ENCODE measurements at places on chromosomes 1 and 21. TPM values are rescaled to one million over a fixed set of nuclear protein-coding genes. Genes with fewer than 3 reads are reported as not detected.

GRCh38 chr1:1033731-1034438 is 14.0 kb downstream of the AGRN start:
- no peak for DNase-seq

Gene TRIM58
- total RNA-seq = 0.99 TPM

Gene CD1D
- total RNA-seq = 1.8 TPM

DNA sequence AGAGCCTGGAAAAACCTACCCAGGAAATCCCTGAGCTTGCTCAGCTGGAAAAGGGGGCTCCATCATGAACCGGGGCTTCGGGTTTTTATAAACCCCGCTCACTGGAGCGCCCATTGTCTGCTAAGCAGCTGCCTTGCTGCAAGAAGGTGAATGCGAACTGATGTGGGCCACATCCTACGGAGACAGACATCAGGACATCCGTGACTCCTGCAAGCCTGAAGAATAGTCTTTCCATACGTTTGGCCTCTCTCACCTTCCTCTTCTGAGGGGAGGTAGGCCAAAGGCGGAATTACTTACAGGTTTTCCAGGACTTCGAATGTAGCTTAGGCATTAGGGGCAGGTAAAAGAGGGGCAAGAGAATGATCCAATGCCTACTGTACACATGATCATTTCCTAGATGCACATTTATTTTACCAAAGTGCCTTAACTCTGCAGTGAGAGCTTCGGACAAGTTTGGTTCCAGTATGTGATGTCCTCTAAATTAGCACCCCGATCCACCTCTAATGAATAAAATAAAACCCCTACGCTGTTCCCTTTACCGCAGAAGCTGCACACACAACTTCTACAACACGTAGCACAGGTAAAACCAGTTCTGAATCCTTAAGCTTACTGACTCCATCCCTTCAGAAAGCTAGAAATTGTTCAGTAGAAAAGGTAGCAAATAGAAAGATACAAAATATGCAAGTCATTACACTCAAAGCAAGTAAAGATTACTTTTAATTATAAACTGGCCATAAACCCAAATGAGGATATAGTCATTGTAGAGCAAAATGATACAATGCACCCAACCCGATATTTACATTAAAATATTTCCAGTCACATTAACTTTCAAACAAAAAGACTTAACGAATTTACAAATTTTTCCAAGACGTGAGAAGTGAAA is 866 bp upstream of the SORT1 start:
- no peak for DNase-seq

Gene FCGR3A
- total RNA-seq = 5.2 TPM

Gene OPRD1
- 0.66 TPM for total RNA-seq

- DNase-seq = no peak
Observed at GRCh38 chr1:61461406-61462384, 263.2 kb downstream of the TM2D1 start.

Gene DRAXIN
- not detected for total RNA-seq

- no peak for DNase-seq
Observed at GRCh38 chr1:225914391-225914790, 9.7 kb downstream of the PYCR2 start.

Gene NT5C1A
- total RNA-seq = 3.1 TPM

DNA sequence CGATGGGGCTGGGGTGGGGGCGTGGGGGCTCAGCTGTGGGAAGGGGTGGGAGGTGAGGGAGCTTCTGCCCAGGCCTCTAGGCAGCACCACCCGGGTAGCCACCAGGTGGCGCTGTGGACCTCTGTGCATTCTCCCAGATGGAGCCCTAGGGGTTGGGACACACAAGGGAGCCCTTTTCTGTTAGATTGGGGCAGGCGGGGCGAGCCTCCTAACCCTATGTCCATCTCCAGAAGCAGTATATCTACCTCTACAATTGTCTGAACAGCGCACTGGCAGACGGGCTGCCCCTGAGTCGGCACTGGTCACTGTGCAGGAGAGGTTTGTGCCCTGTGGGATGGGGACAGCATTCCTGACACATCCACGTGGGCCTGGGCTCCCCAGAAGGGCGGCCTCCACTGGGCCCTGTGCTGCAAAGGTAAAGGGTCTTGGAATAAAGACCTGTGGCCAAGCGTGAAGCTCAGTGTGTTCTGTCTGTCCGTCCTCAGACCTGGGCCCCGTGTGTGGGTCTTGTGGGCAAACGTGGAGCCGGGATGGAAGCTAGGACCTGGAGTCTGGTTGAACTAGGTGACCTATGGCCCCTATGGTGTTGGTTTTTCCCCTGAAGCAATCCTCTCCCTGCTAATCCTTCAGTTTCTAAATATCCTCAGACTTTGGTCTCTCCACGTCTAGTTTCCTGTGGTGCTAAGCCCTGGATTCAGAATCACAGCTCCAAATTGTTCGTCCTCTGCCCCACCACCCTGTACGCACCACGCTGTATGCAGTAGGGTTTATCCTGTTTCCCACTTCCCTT is 4.4 kb upstream of the LGR6 start:
- DNase-seq = peak; percentile 79

Gene KRTAP13-2
- total RNA-seq = not detected

- no peak for DNase-seq
Observed at GRCh38 chr1:189374816-189375215, 1102.8 kb downstream of the BRINP3 start.

- no peak for DNase-seq
Observed at GRCh38 chr1:225430301-225430700, 2.5 kb upstream of the LBR start.

DNA sequence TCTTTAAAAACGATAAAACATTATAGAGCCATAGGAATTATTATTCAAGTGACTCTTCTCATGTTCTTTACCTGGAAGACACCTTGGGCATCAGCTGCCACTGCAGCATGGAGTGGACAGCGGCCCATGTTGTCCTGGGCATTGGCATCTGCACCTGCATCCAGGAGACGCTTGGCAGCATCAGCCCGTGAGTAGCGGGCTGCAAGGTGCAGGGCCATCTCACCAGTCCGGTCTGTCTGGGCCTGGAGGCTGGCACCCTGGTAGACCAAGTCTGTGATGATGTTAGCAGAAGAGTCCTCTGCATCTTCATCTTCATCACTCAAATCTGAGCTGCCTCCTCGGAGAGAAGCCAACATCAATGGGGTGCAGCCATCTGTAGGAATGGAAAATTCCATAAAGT is 22.9 kb upstream of the ADAM30 start:
- DNase-seq = no peak

Gene RPTN
- not detected for total RNA-seq

- no peak for DNase-seq
Observed at GRCh38 chr1:206709772-206710459, 25.2 kb downstream of the MAPKAPK2 start.

GRCh38 chr21:28928578-28929420 is 63.9 kb downstream of the LTN1 start:
- no peak for DNase-seq

- DNase-seq = no peak
Observed at GRCh38 chr1:168180148-168180524, 1.4 kb downstream of the TIPRL start.

Gene RHBDL2
- 0.99 TPM for total RNA-seq

DNA sequence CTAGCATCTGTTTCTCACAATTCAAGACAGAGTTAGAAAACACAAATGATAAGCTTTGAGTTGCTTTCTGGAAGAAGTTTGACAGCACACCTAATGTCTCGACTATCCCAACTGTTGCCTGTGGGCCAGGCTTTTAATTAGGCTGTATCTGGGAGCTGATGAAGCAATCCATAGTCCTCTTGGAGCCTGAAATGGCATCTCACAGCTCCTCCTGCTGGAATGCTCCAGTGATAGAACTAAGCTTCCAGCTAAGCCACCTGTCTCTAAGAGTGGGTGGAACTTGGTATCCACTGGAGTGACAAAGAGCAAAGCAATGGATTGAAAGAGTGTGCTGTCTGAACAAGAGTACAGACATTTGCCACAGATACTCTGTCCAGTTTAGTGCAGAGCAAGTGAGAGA is 605.3 kb upstream of the NR5A2 start:
- no peak for DNase-seq

DNA sequence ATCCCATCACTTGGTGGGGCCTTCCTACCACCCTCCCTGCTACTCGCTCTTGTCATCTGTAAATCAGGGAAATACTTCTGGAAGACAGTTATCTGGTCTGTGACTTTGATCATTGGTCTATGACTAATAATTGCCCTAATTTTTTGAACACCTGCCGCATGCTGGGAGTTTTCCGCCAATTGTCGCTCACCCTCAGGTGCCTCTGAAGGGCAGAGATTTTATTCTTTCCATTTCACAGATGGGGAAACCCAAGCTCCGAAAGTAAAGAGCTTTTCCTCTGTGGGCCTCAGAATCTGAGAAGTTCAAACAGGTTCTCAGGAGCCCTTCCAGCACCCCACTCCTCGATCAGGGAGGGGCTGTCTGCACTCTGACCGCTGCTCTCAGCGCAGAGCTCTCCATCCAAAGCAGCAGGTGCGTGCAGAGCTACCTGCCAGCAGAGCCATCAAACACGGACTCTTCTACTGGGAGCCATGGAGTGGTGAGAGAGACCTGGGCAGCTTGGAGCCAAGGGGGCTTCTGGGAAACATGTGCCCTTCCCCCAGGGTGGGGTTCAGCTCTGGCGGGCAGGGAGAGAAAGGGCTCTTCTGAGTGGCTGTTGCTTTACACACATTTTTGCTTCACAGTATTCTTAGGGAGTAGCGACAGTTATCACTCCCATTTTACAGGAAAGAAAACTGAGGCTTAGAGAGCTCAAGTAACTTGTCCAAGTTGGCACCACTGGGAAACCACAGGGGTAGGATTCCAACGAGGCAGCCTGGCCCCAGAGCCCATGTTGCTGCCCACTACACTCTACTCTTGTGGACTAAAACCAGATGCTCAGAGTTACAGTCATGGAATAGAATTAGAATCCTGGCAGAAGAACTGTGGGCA is 5.8 kb upstream of the RUNX3 start:
- no peak for DNase-seq

Gene TMEM240
- total RNA-seq = 1.0 TPM

Gene CADM3
- total RNA-seq = 0.26 TPM

Gene SLC35A3
- total RNA-seq = 26.5 TPM

GRCh38 chr1:217435204-217435603 is 195.7 kb downstream of the GPATCH2 start:
- no peak for DNase-seq

GRCh38 chr21:34950980-34951379 is 98.1 kb downstream of the RUNX1 start:
- no peak for DNase-seq

DNA sequence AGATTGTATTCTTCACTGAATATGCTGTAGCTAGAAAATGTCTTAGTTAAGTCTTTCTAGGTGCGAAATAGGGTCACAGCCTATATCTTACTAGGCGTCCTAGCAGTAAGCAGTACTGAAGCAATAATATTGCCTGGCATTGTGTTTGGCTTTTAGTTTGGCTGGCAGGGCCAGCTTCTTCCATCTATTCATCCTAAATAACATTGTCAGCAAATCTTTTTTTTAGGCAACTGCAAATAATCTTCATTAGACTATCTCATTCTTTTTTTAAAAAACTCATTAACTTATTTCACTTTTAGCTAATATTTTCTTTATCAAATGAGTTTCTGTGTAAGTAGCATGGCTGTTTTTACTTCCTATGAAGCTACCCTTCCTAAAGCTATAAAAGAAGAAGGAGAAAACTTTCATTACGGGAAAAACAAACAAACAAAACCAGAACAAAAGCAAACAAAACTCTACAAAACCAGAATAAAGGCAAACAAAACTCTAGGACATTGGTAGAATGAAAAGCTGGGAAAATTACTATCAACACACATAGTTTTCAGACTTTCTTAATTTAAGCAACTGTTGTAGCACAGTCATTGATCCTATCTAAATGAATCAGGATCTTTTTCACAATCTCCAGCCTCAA is 506.0 kb downstream of the DPYD start:
- DNase-seq = no peak

DNA sequence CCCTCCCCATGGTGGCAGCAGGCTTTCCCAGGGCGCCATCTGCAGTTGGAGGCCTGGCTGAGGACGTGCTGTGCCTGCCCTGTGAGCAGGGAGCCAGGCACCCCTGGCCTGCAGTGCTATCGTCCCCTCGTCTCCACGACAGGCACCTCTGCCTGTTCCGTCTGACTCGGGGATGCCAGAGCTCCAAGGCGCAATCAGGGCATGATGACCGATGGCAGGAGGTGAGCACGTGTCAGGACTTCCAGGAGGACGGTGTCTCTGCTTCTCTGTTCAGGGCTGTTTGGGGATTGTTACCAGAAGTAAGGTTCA is 125.2 kb downstream of the PCBP3 start:
- DNase-seq = no peak

Gene TCP10L
- 0.26 TPM for total RNA-seq

Data from body of pancreas (tissue), 4 donors.